ENCODE measurements at places on chromosomes 13 and 19.

GRCh38 chr19:34254046-34254697, at the start of gene GARRE1:
Gene GARRE1, plus strand, starts transcription at chr19:34254554. Its CDS starts 45,920 bp downstream, at chr19:34300474.
- DNase-seq, result peak; percentile 80

DNA sequence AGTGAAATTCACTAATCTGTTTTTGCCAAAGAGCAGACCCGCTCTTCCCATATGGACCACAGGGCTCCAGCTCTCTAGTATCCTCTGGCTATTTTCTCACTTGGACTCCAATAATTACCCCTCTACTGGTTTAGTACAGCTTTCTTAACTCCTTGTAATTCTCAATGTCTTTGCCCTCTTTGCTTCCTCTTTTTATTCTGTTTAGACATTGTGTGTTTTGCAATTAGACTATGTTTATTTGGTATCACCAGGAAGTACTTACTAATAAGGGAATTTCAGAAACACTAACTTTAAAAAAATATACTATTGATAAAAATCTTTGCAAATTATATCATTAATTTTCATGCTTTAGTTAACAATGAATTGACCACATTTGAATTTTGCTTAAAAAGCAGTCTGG, 111.6 kb upstream of the OBI1 start:
- DNase-seq, result no peak

DNA sequence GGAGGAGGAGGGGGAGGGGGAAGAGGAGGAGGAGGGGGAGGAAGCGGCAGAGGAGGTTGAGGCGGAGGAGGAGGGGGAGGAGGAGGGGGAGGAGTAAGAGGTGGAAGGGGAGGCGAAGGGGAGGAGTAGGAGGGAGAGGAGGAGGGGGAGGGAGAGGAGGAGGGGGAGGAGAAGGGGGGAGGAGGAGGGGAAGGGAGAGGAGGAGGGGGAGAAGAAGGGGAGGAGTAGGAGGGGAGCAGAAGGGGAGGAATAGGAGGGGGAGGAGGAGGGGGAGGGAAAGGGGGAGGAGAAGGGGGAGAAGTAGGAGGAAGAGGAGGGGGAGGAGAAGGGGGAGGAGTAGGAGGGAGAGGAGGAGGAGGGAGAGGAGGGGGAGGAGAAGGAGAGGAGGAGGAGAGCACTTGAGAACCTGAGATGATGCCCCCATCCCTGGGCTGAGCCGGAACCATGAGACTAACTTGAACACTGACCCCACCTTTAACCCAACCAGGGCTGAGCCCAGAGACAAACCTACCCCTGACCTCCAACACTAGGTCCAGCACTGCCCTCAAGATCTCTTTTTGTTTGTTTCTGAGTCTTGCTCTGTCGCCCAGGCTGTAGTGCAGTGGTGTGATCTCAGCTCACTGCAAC, 12.6 kb downstream of the ABCA7 start:
- DNase-seq, result no peak

DNA sequence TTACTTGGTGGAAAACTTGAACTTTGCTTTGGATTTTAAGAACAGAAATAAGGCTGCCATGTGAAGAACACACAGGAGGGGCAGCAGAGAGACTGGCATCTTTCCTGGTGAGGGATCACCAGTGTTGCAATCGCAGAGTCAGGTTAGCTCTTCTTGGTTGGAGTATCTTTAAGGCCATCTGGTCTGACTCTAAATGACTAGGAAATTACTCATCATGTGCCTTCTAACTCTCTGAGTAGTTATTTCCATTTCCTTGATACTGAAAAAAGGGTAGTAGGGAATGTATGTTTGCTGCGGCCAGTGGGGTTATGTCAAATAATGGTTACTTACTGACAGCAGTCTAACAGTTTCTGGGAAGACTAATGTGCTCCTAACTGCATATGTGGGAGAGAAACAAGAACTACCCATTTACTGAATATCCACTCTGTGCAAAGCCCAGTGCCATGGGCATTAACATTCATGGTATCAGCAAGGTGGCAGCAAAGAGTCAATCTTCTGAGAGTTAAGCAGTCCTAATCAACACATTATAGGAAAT, 122.1 kb downstream of the COG6 start:
- DNase-seq, result peak; percentile 40

GRCh38 chr13:40163066-40164000, 503.1 kb downstream of the FOXO1 start:
- DNase-seq, result no peak

DNA sequence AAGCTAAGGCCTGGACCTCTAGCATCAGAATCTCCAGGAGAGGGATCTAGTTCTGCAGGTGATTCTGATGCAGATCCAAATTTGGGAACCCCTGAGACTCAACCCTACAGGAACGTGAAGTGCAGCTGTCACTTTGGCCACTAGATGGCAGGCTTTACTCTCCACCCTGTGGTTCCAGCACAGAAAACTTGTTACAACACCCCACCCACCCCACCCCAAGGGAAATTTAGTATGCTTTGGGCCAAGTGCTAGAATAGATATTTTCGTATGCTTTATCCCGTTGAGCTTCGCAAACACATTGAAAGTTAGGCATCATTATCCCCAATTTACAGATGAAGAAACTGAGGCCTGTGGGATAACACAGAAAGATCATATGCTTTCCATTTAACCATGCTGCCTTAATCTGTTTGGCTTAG, 232.0 kb downstream of the B3GLCT start:
- peak; percentile 34 for DNase-seq

DNA sequence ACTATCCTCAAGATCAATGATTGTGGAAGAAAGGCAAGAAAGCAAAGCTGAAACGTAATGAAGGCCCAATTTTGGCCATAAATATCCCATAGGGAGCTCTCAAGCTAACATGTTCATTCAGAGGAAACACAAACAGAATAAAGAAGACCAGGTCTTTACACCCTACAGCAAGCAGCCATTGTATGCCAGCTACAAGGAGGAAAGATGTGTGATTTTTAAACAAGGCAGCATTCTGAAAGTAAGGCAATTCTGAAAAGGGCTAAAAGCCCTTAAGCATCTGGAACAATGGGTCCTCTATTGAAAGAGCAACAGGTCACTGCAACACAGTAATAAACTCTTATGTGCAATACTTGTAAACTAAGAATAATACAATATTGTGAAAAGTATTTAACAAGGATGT, 1002.4 kb downstream of the SLITRK1 start:
- no peak for DNase-seq

Measured in stimulated activated naive CD4-positive, alpha-beta T cell treated with Interleukin-2 at 50 U/mL for 16 hours (primary cell).